ENCODE measurements at places on chromosomes 7 and 10.

DNA sequence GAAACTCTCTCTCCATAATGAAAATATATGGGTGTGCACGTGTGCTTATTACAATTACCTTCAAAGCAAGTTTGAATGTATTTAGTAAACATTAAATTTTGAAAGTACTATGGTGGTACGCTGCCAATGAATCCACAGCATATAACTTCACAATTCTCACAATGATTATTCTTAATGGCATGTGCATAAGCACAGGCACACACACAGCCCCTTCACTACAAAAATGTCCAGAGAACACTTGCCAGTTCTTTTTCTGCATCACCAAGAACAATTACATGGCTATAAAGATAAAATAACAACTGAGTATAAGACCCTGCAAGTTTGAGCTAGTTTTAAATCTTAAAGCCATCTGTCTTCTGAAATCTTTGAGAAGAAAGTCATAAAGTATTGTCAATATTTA is 22.2 kb downstream of the SGCE start:
- DNase-seq, result no peak

- DNase-seq, result no peak
These were observed 19.6 kb upstream of the RET start for GRCh38 chr10:43057231-43057711.

DNA sequence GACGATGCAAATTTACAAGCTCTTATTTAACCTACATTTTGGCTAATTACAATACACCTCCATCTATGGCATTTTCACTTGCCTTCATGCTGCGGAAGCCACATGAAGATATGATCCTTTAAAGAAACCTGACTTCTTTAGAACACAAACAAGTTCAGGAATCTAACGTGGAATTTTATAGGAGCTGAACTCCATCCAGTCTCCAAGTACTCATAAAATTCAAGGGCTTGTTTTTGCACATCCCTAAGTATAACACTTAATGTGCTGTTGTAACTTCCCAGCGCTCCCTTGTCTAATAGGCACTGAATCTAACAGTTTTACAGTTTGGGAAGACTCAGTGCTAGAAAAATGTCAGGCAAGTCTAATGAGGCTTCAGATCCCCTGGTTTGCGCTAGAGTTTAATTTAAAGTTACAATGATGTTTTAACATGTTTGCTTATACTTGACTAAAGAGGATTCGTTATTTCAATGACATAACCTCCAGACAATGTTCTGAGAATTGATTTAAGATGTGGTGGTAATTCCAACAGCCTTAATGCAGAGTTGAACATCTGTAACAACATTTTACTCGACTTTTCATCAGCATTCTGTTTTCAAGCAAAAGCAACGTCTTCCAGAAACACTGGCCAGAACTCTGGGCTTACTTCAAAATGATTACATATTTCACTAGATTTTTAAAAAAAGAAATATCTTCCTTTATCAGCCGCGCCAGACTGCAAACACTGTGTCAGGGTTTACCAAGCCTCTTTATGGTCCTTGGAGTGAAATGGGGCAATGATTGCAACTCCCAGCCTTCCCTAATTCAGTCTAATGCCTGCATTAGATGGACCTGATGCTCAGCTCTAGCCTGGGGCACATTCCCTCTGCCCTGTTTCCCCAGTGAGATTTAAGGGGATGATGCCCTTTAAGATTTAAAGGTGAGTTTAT is 664.3 kb downstream of the KCNMA1 start:
- no peak for DNase-seq

- DNase-seq, result peak; percentile 25
These were observed 41.2 kb upstream of the VCL start for GRCh38 chr10:73956476-73957359.

GRCh38 chr10:122624546-122624945 is 64.0 kb downstream of the DMBT1 start:
- no peak for DNase-seq
